Sciatic nerve (tissue), 2 donors: ENCODE measurements at places on chromosomes 3 and 15.

- no peak for DNase-seq
Observed at GRCh38 chr3:177463863-177464262, 266.6 kb upstream of the TBL1XR1 start.

DNA sequence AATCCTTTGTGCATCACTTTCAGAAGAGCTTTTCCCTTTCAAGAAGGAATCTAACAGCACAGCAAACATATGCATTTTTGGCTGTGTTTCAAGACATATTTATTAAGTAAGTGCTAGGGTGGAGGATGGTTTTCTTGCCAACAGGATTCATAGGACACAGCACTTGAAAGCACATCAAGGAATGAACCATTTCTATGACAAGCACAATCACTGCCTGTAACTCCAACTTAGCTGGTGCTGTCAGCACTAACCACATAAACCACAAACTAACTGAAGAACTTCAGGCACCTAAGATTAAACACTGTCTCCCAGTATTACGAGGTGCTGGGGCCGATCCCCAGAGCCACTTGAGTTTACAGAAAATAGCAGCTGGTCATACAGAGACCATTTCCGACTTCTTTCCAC lies 35.4 kb upstream of the SPRED1 start:
- DNase-seq: no peak

GRCh38 chr3:72009851-72010443 lies 225.0 kb upstream of the PROK2 start:
- DNase-seq: no peak

GRCh38 chr3:88412346-88412745 lies 262.6 kb downstream of the C3orf38 start:
- DNase-seq: no peak
